Fibroblast of skin of right biceps (primary cell): ENCODE measurements at places on chromosomes 2 and 18.

DNA sequence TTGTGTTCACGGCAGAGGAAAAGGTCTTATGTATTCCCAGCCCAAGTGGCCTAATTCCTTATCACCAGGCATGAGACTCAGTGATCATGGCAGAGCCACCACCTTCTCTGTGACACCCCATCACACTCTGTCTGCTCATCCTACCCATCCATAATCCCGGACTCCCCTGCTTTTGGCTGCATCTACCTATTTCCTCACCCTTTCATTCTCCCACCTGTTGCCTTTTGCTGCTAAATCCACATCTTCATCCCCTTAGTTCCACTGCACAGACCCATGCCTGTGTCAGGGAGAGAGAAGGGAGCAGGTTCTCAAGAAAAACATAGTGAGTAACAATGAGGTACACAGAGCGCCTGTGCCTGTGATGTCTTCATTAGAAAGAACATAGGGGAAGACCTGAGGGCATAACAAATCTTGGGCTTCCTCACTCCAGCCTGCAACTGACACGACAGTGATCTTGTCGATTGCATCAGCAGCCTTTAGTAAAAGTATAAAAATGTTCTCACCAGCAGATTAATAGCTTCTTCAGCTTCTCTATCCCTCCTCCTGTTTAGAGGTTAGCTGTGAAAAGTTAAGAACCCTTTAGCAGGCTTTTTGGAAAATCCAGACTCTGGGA, 246.5 kb upstream of the SPRED2 start:
- DNase-seq = peak; percentile 16

- DNase-seq = no peak
Measured at GRCh38 chr2:190235551-190236075, 84.0 kb downstream of the HIBCH start.

- DNase-seq = no peak
Measured at GRCh38 chr2:166610180-166610912, 116.3 kb upstream of the SCN7A start.

DNA sequence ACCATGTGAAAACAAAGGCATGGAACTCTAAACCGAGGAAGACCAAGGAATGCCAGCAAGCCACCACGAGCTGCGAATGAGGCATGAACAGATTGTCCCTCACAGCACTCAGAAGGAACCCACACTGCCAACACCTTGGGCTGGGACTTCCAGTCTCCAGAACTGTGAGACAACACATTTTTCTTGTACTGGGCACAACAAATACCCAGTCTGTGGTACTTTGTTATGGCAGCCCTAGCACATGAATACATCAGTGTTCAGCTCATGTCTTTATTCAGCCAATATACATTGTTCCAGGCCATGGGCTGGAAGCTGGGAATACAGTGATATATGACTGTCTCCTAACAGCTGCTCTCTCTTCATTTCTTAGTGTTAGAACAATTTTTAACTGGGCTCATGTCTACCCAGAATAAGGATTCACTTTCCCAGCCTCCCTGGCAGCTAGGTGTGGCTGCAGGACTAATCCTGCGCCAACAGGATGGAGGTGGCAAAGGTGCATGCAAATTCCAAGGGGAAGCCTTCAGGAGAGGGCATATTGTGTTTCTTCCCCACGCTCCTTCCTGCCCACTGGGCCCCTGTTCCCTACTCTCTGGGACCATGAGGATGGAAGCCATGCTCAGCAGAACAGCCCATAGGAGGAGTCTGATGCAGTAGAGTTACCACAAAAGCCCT, 59.6 kb downstream of the STPG4 start:
- DNase-seq = no peak

- no peak for DNase-seq
Measured at GRCh38 chr2:48320742-48321141, 209.2 kb upstream of the STON1 start.

- DNase-seq = no peak
Measured at GRCh38 chr2:216294305-216294704, 78.0 kb downstream of the MARCHF4 start.

DNA sequence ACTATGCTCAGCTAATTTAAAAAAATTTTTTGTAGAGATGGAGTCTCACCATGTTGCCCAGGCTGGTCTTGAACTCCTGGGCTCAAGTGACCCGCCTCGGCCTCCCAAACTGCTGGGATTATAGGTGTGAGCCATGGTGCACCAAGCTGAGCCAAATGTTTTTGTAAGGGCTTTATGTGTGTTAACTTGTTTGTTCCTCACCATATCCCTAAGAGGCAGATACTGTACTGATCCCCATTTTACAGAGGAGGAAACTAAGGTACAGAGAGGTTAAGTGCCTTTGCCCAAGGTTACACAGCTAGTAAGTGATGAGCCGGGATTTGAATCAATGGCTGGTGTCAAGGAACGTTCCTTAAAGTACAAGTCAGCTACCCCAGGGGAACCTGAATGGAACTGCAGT, 85.3 kb upstream of the KLF7 start:
- no peak for DNase-seq
